Esophagus squamous epithelium (tissue), 5 donors: ENCODE measurements at places on chromosomes 3 and 15. TPM values are rescaled to one million over a fixed set of nuclear protein-coding genes. Genes with fewer than 3 reads are reported as not detected.

DNA sequence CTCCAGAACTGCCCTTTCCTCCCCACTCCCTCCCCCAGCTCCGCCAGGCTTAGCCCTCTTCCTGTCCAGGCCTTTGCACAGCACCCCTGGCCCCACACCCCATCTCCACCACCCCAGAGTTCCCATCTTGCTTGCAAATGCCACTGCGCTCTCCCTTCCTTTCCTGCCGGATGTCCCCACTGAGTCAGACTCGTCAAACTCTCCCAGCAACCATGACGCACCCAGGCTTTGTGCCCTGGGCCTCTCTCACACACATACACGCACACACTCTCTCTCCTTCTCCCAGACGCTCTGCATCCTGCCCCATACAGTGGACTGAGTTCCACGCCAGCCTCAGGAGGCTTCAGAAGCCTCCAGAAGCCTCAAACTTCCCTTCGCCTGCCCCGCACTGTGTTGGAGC is 2.8 kb upstream of the CCDC9B start:
- no peak for DNase-seq

RTP3 gene
- not detected for total RNA-seq

GRCh38 chr15:85766001-85766831 is 28.5 kb downstream of the KLHL25 start:
- DNase-seq, result no peak

GRIP2 gene
- 0.23 TPM for total RNA-seq

SCN11A gene
- 0.04 TPM for total RNA-seq

DNA sequence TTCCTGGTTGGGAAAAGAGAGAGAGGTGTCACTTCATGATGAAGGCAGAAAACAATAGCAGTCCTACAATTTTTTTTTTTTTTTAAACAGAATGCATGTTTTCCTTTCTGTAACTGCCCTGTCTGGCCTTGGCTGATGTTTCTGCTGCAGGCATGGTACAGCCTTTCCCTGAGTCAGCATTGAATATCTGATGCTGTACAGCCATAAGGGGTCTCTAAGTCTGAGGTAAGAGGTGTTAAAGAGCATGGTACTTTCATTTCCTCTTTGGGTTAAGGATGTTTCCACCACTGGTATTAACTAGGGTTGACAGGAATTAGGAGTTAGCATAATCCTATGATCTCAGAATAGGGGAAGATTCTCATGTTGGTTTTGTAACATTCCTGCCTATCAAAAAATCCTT is 147.4 kb downstream of the CHST2 start:
- DNase-seq, result no peak

GRCh38 chr3:144384241-144384979 is 412.8 kb downstream of the DIPK2A start:
- no peak for DNase-seq

DNA sequence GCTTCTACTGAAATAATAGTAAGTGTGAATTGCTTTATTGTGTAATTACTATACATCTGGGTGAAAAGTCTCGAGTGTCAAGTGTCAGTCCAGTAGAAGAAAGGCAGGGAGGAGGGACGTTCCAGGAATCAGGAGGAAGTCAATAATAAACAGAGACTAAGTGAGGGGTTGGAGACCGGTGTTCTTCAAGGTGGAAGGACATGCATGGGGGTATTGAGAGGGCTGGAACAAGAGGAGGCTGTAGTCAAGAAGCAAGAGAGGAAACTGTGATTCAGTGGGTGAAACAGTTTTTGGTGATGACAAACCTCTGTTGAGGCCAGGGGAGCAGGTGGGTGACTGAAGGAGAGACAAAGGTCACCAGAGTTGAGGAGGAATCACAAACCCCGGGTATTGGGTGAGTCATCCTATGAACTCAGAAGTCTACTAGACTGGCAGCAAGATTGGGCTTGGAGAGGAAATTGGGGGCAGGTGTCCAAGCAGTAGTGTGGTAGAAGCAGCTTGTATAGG is 11.6 kb upstream of the SCAMP5 start:
- DNase-seq, result no peak

- no peak for DNase-seq
Measured at GRCh38 chr3:81195478-81195877, 566.0 kb downstream of the GBE1 start.

ALG1L2 gene
- total RNA-seq, result not detected

BLM gene
- 2.4 TPM for total RNA-seq

DNA sequence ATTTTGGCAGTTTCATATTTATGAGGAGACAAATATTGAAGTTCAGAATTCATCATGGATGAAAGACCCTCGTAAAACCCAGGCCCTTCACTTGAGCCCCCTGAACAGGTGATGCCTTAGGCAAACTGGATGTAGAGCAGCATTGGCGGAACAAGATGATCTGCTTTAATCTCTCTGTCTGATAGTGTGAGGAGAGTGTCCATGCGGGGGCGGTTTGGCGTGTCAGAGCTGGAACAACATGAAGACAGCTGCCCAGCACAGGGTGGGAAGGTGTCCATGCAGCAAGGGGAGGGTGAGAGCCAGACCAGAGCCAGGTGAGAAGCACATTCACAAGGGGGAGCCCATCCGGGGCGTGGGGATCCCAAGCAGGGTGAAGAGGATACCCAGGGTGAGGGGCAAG is 31.8 kb upstream of the ANP32A start:
- no peak for DNase-seq

RUBCN gene
- 38.3 TPM for total RNA-seq

DNA sequence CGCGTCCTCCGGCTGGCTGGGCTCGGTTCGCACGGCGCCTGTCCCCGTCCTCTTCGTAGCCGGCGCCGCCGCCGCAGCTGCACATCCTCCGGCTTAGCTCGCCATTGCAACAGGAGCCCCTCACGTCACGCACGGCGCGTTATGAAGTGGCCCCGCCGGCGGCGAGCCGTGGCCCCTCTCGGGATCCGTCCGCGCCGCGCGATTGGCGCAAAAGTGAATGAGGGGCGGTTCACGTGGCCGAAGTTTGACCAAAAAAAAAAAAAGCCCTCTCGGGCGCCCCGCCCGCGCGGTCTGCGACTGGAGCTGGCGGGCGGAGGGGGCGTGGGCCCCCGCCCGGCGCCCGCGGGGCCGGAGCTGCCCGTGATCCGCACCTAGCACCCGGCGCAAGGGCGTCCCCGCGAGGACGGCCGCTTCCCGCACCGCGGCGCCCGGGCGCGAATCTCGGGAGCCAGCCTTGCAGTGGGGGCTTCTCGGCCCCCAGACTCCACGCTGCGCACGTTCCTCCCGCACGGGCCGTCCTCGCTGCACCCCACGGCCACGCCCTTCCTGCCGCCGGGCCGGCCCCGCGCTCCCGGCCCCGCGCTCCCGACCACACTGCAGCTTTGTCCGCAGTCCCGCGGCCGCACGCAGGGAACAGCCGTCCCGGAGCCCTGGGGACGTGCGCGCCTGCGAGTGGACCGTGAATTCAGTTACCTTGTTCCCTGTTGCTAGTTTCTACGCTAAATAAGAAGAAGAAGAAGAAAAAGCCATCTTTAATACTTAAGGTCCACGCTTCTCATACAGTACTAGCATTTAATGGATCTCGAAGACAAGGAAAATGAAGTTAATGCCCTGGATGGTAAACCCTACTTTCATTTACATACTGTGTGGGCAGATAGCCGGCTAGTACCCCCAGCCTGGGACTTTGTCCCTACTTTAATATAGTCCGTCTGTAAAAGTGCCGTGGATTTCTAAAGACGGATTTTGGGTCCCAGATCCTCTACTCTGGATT is at the start of gene CHSY1:
Gene CHSY1 (minus strand): TSS at position 219 of the 991 bp plus-strand sequence. CDS start 592 bp downstream, outside the sequence.
- DNase-seq, result peak; percentile 47

- DNase-seq, result no peak
Measured at GRCh38 chr3:76267851-76268380, 482.6 kb upstream of the ZNF717 start.

DNA sequence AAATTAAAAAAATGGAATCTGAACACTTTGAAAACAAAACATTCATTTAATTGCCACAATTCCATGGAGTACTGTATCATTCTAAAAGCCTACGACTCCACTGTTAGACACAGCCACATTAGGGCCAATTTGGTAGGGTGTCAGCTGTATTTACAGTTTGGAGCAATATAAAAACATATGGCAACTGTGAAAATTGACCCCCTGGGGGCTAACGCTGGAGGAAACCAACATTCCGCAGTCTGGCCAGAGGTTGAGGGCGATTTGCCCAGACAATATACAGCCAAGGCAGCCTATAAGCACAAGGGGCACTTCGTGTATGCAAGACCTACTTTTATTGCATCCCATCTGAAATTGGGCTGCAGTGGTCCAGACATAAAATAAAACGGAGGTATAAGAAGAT is 476.5 kb upstream of the WNT5A start:
- no peak for DNase-seq

- no peak for DNase-seq
Measured at GRCh38 chr15:86355801-86356200, 276.1 kb downstream of the AGBL1 start.

GRCh38 chr3:5136919-5137429 is 14.9 kb downstream of the ARL8B start:
- no peak for DNase-seq
